Breast epithelium (tissue), 4 donors: ENCODE measurements at places on chromosomes 3 and 15.
A peak's percentile ranks its signal among the peaks of the same experiment; 100 is the strongest.

DNA sequence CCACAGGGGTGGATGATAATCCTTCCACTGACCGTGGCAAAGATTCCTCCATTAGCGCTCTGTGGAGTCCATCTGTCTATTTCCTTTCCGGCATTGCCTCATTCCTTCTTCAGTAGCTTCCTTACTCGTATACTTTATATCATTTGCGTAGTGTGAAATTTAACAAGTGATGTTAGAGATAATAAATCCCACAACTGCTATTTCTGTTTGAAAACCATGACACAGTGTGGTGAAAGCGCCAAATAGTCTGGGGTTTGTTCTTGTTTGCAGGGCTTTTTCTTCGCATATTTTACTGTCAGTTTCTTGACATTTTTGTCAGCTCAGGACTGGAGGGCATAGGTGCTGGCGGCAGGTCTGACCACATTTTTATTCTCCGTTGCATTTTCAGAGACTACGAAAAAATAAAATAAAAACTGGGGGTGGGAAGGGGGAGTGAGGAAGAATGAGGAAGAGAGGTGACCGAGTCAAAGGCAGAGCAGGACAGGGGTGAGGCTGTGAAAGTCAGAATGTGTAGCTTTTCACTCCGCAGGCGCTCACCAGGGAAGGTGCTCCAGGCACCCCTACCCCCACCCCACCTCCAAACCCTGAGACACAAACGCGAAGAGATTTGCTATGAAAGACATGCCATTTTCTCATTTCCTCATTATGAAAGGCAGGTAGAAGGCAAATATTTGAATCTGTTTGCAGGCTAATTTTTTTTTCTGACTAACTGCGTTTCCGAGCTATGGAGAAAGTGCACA, 965.0 kb downstream of the MCTP2 start:
- no peak for DNase-seq
- no peak overlapping the region for H3K27ac ChIP-seq
- H3K4me1 ChIP-seq: no peaks in the 10 kb centered on the region
- peak overlapping the region; percentile 31 for H3K4me3 ChIP-seq

- DNase-seq: peak; percentile 36
- no peaks in the 10 kb centered on the region for H3K27me3 ChIP-seq
- no peaks in the 10 kb centered on the region for H3K36me3 ChIP-seq
- peaks cover 7% of the 10 kb centered on the region for H3K4me1 ChIP-seq
These were observed 77.2 kb downstream of the LDHAL6B start for GRCh38 chr15:59283717-59284391.

DNA sequence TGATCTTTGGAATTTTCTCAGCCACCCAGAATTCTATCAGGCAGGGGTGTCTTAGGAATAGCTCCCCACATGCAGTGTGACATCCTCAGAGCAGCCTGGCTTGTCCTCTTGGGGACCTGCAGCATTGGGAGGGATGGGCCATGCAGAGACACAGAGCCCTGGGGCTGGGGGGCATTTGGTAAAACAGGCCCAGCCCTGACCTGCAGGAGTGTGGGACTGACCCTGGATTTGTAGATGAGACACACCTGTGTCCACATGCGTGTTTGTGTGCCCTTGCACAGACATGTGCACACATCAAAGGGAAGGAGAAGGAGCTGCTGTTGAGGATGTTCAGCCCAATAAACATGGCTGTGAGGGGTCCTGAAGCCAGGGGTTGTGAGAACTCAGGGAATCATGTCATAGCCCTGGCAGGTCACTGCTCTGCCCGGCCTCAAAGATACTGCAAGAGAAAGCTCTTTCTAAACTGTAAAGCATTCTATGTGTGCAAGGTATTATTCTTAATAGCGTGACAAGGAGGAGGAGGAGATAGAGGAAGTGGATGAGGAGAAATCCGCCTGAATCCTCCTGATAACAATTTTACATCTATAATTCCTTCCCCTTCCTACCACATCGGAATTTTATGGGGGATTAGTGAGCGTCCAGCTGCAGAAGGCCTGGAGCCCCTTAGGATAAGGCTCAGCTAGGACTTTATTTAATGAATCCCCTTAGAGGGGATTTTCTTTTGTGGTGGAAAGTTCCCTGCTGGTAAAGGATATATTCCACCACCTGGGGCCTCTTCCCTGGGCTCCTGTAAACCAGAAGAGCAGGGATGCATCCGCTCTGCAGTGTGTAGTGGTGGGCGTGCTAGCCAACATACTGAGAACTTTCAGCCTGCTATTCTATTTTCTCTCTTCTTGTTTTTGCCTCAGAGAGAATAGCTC, 245.5 kb downstream of the EPHB1 start:
- no peak overlapping the region for H3K27ac ChIP-seq
- H3K27me3 ChIP-seq: no peaks in the 10 kb centered on the region
- H3K36me3 ChIP-seq: no peaks in the 10 kb centered on the region
- no peak for DNase-seq

DNA sequence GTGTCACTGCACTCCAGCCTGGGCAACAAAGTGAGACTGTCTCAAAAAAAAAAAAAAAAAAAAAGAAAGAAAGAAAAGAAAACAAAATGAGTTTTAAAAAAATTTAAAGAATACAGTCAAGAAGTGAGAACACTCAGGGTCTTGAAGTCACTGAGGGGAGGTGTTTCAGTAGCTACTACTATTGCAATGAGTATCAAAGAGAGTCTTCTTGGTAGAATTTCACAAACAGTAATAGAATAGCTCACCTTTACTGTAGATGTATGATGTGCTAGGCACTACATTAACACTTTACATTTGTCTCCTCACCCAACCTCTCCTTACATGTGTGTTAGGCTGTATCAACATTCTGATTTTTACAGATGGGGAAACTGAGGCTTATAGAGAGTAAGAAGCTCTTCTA, 43.9 kb downstream of the EOMES start:
- no peaks in the 10 kb centered on the region for H3K27me3 ChIP-seq
- no peaks in the 10 kb centered on the region for H3K36me3 ChIP-seq
- no peaks in the 10 kb centered on the region for H3K4me1 ChIP-seq
- H3K4me3 ChIP-seq: no peak overlapping the region

DNA sequence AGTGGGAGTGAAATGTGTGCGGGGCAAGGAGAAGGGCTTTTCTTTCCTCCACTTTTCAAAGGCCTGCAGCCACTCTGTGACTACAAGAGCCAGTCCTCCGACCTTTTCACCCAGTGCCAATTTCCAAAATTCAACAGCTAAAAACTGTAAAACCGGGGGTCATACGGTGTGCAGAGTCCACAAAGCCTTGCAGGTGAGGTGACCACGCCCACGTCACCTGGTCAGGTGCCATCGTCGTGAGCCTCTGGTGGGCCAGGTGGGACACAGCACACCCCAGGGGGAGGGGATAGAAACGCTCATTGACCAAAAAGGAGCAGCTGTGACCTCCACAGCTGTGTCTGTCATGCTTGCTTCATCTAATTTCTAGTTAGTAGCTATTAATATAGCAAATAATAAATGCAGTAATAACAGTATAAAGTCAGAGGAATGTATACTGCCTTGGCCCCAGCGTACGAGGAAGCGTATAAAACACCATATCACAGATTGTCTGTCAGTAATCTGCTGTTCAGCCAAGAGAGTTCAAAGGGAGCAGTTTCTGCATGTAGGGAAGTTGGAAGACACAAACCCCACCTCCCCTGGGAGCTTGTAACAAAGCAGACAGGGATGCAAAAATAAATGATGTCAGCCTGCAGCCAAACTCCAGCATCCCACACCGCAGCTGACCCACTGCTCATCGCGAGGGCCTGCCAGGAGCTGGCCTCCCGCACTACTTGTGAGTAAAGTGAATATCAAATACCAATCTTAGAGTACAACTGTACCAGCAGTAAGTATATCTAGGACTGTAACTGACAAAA, 86.7 kb downstream of the VGLL4 start:
- H3K36me3 ChIP-seq: no peaks in the 10 kb centered on the region
- H3K27me3 ChIP-seq: no peaks in the 10 kb centered on the region
- peak overlapping the region; percentile 15 for H3K27ac ChIP-seq
- DNase-seq: peak; percentile 48
- H3K4me3 ChIP-seq: no peak overlapping the region

- no peak for DNase-seq
- H3K27ac ChIP-seq: no peak overlapping the region
- H3K27me3 ChIP-seq: no peaks in the 10 kb centered on the region
- H3K4me3 ChIP-seq: no peak overlapping the region
- H3K4me1 ChIP-seq: no peaks in the 10 kb centered on the region
These were observed 253.6 kb upstream of the ZNF717 start for GRCh38 chr3:76038949-76039348.

GRCh38 chr3:24943961-24944360, 449.3 kb upstream of the THRB start:
- no peaks in the 10 kb centered on the region for H3K4me1 ChIP-seq
- H3K36me3 ChIP-seq: no peaks in the 10 kb centered on the region
- H3K27ac ChIP-seq: no peak overlapping the region
- no peak overlapping the region for H3K4me3 ChIP-seq
- DNase-seq: no peak
- no peaks in the 10 kb centered on the region for H3K27me3 ChIP-seq

- H3K27ac ChIP-seq: no peak overlapping the region
- no peaks in the 10 kb centered on the region for H3K36me3 ChIP-seq
These were observed 6.0 kb downstream of the PLIN1 start for GRCh38 chr15:89673165-89673512.

DNA sequence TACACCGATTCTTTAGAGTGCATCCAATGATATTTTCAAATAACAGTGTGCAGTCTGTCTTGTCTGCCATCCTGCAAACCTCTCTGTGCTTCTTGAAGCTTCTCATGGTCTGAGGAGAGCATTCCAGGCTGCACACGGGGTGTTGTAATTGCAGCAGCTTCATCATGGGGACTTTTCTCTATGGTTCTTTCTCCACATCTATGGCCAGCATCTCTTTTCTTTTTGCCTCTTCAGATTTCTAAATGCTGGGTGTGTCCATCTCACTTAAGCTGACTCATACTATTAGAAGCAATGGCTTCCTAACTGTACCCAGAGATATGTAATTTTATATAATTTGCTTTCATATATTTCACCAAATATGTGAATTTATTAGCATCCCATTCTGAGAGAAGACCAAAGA, 63.8 kb upstream of the EPHB3 start:
- no peak for DNase-seq
- H3K36me3 ChIP-seq: no peaks in the 10 kb centered on the region
- H3K4me1 ChIP-seq: no peaks in the 10 kb centered on the region
- H3K4me3 ChIP-seq: no peak overlapping the region
- H3K27me3 ChIP-seq: peaks cover 27% of the 10 kb centered on the region
